Fibroblast of skin of abdomen (primary cell): ENCODE measurements at places on chromosomes 7 and 10.
A peak's percentile ranks its signal among the peaks of the same experiment; 100 is the strongest.

DNA sequence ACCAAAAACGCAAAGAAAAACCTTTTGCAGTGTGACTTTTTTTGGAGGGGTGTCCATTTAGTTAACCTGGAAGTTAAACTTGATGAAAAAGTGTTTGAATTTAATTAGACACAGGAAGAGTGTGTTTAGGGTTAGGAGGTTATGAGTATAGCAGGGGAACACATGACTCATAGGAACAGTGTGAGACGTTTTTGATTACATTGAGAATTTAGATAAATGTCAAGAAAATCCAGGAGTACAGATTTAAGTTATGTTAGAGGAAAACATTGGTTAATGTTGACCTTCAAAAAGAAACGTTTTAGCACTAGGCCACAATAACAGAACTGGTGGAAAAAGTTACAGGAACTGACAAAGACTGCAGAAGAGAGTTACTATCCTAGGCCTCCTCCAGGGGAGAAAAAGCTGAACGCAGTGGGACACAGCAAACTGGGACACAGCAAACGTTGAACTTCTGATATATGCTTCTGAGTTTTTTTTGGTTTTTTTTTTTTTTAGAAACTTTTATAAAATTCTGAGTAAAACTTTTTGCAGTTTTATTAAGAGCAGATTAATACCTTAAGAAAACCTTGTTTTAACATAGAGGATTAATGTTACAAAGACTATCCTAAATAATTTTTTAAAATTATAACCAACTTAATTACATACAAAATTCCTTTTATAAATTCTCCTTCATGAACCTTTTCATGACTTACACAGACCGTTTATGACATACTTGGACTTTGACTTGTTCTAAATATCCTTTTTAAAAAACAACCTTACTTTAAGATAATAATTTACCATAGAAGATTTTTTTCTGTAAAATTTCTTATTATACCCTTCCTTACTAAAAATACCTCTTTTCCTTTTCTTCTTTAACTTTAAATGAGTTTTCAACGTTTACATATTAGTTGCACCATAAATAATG lies 22.2 kb downstream of the LANCL2 start:
- DNase-seq = no peak

DNA sequence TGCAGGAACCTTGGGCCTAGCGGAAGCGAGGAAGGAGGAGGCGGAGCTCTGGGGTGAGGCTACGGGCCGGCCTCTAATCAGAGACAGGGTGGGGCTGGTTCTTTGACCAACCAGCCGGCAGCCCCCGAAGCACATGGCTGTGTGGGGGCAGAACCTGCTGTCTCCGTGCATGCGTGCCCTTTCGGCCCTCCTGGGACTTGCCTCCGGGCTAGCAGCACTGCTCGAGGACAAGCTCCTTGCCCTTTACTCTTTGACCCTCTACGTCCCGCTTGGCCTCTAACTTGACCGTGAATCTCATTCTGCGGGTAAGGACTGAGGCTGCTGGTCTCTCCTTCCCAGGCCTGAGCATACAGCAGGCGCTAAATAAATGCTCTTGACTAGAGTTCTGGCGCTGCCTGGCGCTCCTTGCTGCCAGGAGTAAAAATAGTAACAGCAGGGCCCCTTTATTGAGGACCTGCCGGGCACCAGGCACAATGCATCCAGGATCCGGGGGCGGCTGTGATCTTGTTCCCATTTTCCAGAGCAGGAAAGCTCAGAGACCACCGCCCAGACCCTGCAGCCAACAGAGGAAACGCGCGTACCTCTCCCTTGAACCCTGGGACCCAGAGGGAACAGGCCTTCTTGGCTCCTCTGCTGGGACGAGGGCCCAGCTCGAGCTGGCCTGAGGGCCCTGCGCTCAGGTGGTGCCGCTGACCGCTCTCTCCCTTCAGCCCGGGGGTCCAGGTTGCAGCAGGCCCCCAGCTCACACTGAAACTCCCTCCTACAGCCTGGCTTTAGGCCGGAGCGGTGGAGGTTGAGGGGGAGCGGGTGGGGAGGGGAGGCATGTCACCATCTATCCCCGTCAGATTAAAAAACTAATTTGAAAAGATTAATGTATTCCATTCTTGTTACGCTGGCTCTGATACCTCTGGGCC lies 2.7 kb upstream of the COMTD1 start:
- no peak for DNase-seq

DNA sequence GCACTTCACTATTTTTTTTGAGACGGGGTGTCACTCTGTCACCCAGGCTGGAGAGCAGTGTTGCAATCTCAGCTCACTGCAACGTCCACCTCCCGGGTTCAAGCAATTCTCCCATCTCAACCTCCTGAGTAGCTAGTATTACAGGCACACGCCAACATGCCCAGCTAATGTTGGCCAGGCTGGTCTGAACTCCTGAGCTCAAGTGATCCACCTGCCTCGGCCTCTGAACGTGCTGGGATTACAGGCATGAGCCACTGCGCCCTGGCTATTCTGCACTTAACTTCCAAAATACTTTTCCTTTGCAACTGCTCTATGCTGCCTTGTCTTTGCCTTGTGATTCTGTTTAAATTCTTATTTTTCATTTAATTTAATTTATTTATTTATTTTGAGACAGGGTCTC lies 67.0 kb upstream of the ZNF479 start:
- no peak for DNase-seq

DNA sequence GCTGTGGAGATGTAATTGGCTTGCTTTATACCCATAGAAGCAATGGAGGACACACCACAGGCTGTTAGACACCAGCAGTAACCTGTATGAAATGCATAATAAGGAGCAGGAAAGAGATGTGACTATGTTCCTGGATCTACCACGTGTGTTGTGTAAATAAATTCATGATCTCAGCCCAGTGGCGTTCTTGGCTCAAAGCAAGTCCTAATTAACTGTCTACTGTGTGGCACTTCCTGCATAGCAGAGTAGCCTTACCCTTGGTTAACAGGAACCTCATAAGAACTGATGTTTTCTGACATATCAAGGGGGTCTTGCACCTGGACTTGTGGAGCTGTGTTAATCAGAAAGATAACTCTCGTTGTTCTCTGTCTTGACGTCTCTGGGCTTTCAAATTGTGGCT lies 25.7 kb upstream of the FAM180A start:
- peak; percentile 71 for DNase-seq

DNA sequence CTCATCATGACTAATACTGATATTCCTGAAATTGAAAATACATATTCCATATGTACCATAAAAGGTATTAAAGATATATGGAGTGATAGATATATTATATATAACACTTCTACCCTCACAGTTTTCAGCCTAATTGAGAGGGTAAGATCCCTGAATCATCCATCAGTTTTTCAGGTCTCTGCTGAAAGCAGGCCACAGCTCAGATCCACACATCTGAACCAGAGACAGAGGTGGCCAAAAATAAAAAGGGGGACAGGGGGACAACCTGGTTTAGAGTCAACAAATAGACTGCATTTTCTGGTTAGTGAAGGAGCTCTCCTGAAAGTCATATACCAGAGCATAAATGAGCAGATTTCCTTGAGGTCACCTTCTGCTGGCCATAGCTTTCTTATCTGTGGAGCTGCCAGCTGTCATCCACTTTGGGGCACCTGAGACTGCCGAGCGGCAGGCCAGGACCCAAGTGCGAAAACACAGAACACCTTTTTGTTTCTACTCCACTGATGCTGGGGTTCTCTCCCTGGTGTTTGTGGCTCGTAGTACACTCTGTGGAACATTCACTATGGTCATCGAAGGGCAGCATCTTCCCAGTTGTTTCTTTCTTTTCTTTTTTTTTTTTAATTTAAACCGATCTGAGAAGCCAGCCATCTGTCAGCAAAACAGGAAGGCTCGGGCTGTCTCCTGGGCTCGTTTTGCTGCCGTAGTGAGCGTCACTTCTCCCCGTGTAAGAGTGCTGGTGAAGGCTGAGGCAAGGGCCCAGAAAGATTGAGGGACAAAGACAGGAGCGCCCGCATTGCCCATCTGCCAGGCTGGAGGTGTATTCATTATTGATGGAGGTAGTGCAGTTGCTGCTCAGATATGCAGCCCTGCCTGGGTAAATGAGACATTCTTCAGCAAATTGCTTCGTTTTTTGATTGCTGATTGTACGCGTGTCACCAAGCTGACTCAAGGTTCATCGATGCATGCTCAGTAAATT lies 13.5 kb downstream of the IKZF1 start:
- DNase-seq = no peak

- DNase-seq = no peak
Observed at GRCh38 chr10:71032887-71033286, 144.5 kb upstream of the PCBD1 start.

- no peak for DNase-seq
Observed at GRCh38 chr7:24617957-24618616, 44.8 kb downstream of the PALS2 start.

- DNase-seq = no peak
Observed at GRCh38 chr7:143973870-143974416, 19.3 kb downstream of the OR2F1 start.

- peak; percentile 53 for DNase-seq
Observed at GRCh38 chr10:116848032-116848943, 1.0 kb upstream of the ENO4 start.

GRCh38 chr7:148129023-148129422 lies 461.5 kb upstream of the C7orf33 start:
- no peak for DNase-seq

DNA sequence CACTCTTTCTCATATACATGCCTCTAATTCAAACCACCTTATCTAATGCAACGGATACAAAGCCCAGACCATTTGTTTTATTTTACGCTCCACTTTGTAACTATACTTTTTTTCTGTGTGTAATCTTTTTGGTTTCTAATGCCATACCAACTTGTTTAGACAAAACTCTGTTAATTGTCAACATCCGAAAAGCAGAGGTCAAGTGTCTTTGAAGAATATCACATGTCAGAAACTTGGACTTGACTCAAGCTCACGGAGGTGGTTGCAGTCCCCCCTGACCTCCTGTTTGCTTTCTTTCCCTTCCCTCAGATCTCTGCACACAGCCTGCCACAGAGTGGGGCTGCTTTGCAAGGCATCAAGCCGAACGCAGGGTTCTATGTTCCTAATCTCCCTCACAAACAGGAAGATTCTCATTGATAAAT lies 698.9 kb downstream of the PARD3 start:
- DNase-seq = no peak

GRCh38 chr10:20146004-20146403 lies 329.8 kb downstream of the PLXDC2 start:
- no peak for DNase-seq

DNA sequence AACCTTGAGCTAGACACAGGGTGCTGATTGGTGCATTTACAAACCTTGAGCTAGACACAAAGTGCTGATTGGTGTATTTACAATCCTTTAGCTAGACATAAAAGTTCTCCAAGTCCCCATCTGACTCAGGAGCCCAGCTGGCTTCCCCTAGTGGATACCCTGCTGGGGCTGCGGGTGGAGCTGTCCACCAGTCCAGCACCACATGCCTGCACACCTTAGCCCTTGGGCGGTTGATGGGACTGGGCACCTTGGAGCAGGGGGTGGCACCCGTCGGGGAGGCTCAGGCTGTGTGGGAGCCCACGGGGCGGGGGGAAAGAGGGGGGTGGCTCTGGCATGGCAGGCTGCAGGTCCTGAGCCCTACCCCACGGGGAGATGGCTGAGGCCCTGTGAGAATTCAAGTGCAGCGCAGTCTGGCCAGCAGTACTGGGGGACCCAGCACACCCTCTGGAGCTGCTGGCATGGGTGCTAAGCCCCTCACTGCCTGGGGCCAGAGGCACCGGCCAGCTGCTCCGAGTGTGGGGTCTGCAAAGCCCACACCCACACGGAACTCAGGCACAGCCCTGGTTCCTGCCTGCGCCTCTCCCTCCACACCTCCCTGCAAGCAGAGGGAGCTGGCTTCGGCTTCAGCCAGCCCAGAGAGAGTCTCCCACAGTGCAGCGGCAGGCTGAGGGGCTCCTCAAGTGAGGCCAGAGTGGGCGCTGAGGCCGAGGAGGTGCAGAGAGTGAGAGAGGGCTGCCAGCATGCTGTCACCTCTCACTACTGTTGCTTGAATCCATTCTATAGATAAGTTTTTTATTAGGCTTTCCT lies 369.8 kb upstream of the SMIM30 start:
- no peak for DNase-seq

- DNase-seq = no peak
Observed at GRCh38 chr7:151342811-151343210, 1.2 kb downstream of the NUB1 start.

- peak; percentile 91 for DNase-seq
Observed at GRCh38 chr10:113326160-113327111, 226.4 kb upstream of the HABP2 start.

DNA sequence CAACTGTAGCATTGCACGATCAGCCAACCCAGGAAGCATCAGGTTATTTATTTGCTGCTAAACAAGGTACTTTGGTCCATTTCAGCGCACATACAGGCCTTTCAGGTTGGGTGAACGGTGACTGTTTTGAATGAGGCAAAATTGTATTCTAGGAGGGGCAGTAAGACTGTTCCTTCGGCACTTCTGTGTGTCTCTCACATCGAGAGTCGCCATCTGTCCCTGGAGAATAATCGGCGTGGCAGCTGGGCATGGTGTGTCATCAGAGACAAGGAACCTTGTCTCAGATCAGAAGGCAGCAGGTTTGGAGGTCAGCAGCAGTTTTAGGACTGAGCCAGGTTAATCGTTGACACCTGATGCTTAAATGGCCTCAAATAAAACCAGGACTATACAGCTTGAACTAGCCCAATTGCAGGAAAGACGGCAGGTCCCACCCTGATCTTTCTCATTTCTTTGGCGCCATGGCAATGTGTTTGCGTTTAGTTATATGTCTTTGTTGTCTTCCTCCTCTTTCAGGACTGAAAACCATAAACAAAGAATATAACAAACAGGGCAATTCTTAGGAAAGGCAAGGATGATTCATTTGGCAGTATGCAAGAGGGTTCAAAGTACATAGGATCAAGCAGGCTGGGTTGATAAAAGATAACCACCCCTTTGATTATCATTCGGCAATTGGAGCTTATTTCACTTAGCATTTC lies 92.0 kb upstream of the PRR15 start:
- DNase-seq = no peak

DNA sequence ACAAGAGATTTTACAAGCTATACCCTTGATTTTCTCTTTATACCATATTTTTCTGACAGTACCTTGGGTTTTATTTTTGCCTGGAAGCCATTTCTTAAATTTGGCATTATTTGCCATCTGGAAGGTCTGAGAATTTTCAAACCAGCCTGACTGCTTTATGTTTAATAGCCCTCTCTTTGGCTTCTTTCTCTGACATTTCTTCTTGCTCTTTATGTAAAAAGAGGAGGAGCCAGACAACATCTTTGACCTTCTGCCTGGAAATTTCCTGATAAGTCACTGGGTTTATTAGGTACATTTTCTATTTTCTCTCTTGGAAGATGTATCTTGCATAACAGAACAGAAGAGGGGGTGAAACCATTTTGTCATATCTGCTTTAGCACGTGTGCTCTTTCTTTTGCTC lies 79.6 kb downstream of the LANCL2 start:
- no peak for DNase-seq

DNA sequence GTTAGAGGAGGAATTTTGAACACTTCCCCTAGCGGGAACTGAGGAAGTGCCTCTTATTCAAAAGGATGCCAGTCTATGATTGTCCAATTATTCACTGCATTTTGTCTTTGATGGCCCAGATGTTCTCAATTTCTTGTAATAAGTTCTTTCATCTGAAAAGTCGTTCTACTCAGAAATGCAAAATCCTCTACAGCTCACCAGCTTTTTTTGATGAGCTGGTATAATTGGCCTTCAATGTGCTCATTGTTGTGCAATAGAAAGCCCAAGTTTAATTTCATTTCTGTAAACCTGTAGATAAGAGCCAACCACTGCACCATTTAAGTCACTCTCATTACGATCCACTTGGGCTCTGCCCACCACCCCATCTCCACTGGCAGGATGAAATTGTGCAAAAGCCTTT lies 978.7 kb upstream of the AUTS2 start:
- DNase-seq = peak; percentile 14

GRCh38 chr7:54857294-54857693 lies 98.3 kb upstream of the SEC61G start:
- no peak for DNase-seq

GRCh38 chr10:73094986-73095480 lies 1.6 kb downstream of the P4HA1 start:
- no peak for DNase-seq
